Heart right ventricle (tissue), 16 donors: ENCODE measurements at places on chromosomes 6 and 20. TPM values are rescaled to one million over a fixed set of nuclear protein-coding genes. Genes with fewer than 3 reads are reported as not detected.

The CASS4 gene
- polyA plus RNA-seq = 0.37 TPM

The THBS2 gene
- polyA plus RNA-seq = 13.6 TPM

The PRIM2 gene
- 3.4 TPM for polyA plus RNA-seq

The C6orf163 gene
- polyA plus RNA-seq = 0.35 TPM

The LY6G5C gene
- 2.6 TPM for polyA plus RNA-seq

The LGSN gene
- polyA plus RNA-seq = not detected
